ENCODE measurements at places on chromosomes 5 and 9.

DNA sequence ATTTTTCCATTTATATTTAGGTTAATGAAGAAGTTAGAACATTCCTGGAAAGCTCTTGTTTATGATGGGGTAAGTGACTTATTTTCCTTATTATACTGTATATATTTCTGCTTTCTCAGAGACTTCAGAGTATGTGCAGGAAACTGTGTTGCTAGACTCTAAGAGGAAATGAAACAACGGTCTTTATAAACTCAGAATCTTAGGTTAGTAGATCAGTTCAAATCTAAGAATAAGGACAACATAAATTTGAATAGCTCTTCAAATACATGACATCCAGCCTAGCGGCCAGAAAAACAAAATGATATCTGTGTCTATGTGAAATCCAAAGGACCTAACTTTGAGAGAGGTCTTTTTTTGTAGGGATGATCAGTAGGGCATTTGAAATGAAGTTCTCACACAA lies 94.3 kb downstream of the PRKACG start:
- no peak for DNase-seq

- no peak for DNase-seq
Observed at GRCh38 chr5:102532123-102532522, 33.3 kb upstream of the SLCO6A1 start.

GRCh38 chr5:109511980-109512734 lies 102.4 kb upstream of the PJA2 start:
- DNase-seq: no peak

GRCh38 chr9:34127035-34127948 lies 794 bp upstream of the DCAF12 start:
- DNase-seq: no peak

- DNase-seq: no peak
Observed at GRCh38 chr9:80763536-80763935, 925.8 kb downstream of the TLE1 start.

DNA sequence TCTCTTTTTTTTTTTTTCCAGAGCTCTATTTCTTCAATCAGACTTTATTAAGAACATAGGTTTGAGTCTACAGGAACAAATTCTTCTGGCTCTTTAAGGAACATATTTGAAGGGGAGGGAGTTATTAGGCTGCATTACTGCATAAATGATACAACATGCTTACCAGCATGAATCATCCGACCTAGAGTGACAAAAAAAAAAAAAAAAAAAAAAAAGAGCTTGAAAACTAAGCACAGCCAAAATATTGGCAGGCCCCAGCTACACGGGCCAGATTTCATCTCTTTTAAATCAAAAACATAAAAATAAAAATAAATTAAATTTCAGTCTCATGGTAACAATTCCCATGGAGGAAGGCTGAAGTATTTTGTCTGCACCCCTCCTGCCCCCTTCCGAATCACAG lies 26.3 kb downstream of the MSX2 start:
- no peak for DNase-seq

GRCh38 chr9:95947118-95947517 lies 71.6 kb downstream of the ERCC6L2 start:
- DNase-seq: no peak

DNA sequence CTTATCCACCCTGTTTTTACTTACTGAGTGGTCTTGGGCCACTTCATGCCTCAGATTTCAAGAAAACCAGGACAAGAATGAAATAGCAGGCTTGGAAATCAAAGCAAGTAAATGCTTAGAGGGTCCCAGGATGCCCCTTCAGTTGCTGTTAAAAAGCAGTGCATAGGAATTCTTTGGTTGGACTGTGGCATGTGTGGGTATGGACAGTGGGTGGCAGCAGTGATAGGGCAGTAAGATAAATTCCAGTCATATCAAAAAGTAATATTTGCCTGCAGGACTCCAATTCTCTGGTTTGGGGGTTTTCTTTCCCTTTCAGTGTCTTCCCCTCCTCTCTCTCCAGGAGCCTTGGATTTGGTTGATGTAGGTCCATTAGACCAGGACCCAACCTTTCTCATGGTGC lies 306.7 kb upstream of the CLINT1 start:
- DNase-seq: no peak

GRCh38 chr9:70013598-70014196 lies 30.0 kb upstream of the MAMDC2 start:
- no peak for DNase-seq

- no peak for DNase-seq
Observed at GRCh38 chr5:89342106-89342876, 459.3 kb upstream of the MEF2C start.

DNA sequence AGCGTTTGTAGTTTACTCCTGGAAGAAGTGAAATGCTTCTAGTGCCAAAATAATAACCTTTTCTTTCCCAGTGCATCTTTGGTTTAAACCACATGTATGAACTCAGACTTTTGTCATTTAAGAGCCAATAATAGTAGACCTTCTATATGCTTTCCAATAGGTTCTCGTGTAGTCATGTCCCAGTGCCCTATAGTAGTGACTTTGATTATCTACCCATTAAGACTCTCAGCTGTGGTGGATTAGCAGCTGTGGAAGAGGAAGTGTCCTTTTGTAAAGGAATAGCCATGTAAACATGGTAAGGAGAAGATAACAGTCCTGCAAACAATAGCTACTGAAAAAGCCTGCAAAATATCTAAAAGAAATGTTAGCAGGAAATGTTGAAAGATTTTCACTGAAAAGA lies 765.3 kb downstream of the MTRR start:
- no peak for DNase-seq
